ENCODE measurements at places on chromosomes 16 and 17.
A peak's percentile ranks its signal among the peaks of the same experiment; 100 is the strongest.

DNA sequence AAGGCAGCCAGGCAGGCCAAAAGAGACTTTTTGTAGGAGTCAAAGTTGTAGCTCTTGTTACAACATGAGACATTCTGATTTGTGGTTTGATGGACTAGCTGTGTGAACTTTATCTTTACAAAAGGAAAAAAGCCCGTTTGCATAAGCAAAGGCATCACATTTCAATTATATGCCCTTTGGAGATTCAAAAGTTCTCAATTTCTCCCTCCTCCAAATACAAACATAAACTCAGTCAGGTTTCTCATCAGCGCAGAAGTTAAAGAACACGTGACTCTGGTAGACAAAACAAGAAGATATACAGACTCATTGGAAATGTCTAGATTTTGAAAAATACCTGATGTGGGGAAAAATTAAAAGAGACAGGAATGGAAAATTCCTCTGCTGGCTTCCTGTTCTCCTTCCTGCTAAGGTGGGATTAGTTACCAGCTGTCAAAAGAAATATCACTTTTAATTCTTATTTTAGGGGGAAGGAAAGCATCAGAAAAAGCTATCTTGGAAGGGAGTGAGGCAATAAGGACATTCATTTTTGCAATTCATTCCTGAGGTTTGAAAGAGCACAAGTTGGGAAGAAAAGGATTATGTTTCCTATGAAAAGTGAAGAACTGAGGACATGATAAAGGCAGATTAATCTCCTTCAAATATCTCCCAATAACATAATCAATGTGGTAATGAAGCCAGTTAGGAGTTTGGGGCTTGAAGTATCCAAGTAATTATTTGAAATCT lies 4.6 kb upstream of the KCNJ16 start:
- no peak for DNase-seq

GRCh38 chr16:59013930-59014329 lies 279.8 kb upstream of the GOT2 start:
- DNase-seq = no peak

GRCh38 chr16:14522671-14523070 lies 107.4 kb downstream of the PARN start:
- no peak for DNase-seq

- DNase-seq = no peak
Observed at GRCh38 chr16:81066681-81067080, 10.4 kb downstream of the C16orf46 start.

DNA sequence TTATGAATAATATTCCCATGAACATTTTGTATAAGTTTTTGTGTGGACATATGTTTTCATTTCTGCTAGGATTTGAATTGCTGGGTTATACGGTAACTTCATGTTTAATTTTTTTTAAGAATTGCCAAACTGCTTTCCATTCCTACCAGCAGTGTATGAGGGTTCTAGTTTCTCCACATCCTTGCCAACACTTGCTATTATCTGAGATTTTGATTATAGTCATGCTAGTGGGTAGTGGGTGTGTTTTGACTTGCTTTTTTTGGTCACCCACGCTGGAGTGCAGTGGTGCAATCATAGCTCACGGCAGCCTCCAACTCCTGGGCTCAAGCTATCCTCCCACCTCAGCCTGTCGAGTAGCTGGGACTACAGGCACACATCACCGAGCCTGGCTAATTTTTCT lies 3.0 kb upstream of the EEF2K start:
- DNase-seq = no peak

GRCh38 chr17:73043686-73044581 lies 48.6 kb downstream of the SLC39A11 start:
- DNase-seq = no peak

GRCh38 chr16:67441271-67441753 lies 10.4 kb downstream of the HSD11B2 start:
- peak; percentile 38 for DNase-seq

DNA sequence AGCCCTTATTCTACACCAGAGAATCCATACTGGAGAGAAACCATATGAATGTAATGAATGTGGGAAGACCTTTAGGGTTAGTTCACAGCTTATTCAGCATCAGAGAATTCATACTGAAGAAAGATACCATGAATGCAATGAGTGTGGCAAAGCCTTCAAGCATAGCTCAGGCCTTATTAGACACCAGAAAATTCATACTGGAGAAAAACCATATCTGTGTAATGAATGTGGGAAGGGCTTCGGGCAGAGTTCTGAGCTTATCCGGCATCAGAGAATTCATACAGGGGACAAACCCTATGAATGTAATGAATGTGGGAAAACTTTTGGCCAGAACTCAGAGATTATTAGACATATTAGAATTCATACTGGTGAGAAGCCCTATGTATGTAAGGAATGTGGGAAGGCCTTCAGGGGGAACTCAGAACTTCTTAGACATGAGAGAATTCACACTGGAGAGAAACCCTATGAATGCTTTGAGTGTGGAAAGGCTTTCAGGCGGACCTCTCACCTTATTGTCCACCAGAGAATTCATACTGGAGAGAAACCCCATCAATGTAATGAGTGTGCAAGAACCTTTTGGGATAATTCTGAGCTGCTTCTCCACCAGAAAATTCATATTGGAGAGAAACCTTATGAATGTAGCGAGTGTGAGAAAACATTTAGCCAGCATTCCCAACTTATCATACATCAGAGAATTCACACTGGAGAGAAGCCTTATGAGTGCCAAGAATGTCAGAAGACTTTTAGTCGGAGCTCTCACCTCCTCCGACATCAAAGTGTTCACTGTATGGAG lies 14.1 kb downstream of the ZFP3 start:
- no peak for DNase-seq

- DNase-seq = no peak
Observed at GRCh38 chr17:61444075-61444474, 8.1 kb upstream of the TBX4 start.

DNA sequence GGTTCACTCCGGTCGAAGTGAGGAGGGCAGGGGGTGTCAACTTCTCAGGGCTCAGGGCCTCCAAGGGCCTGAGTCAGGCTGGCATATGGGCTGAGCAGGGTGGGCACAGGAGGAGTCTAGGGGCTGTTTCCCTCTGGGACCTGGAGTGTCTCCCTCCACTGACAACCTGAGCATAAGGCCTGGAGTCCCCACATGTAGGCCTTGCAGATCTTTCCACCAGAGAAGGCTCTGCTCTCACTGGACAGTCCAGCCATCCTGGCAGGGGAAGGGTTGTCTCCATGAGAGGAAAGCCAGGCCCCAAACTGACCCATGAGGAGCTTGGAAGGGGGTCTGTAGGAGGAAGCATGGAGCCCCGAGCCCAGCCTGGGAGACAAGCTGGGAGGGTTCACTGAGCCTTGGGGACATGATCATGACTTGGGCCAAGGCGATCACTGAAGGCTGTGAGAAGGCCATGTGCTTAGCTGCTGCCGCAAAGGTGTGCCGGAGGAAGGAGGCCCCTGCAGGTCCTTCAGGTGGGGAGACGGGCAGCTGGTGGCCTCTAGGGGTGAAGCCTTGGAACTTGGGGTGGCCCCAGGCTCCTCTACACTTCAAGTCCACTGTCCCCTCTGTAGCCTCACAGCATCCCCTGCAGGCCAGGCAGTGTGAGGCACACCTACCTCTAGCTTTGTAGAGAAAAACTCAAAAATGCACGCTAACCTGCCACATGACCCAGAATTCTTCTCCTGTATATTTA lies 9.9 kb downstream of the CMTM2 start:
- peak; percentile 36 for DNase-seq

- no peak for DNase-seq
Observed at GRCh38 chr16:3548445-3548844, 28.8 kb downstream of the NLRC3 start.

DNA sequence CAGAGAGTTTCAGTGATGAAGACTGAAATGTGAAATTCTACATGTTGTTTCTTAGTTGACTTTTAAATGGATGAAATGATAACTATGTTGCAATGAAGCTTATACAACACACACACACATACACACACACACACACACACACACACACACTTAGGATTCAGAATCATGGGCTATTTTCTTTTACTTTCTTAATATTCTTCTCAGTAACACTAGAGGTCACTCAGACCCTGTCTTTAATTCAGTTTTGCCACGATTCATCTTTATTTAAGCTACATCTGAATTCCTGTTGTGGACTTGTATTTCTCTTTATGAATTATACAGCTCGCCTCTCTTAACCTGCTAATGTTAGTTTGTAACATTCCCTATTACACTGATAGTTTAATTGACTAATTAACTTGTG lies 109.6 kb upstream of the GOT2 start:
- no peak for DNase-seq

- DNase-seq = no peak
Observed at GRCh38 chr17:80872501-80873306, 118.9 kb upstream of the CHMP6 start.

DNA sequence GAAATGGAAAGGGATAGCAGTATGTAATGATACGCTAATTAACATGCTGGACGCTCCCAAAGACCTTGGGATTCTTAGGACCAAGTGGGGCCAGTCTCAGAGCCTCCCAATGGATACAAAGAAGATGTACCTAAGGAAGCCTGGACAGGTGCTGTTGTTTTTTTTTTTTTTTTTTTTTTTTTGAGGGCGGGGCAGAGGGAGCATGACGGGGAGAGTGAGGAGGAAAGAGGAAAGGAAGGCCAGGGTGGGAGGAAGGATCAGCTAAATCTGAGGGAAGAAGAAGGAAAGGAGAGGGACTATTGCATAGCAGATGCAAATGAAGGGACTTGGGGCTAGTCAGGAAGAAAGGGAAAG lies 2.5 kb downstream of the VAMP2 start:
- DNase-seq = no peak

DNA sequence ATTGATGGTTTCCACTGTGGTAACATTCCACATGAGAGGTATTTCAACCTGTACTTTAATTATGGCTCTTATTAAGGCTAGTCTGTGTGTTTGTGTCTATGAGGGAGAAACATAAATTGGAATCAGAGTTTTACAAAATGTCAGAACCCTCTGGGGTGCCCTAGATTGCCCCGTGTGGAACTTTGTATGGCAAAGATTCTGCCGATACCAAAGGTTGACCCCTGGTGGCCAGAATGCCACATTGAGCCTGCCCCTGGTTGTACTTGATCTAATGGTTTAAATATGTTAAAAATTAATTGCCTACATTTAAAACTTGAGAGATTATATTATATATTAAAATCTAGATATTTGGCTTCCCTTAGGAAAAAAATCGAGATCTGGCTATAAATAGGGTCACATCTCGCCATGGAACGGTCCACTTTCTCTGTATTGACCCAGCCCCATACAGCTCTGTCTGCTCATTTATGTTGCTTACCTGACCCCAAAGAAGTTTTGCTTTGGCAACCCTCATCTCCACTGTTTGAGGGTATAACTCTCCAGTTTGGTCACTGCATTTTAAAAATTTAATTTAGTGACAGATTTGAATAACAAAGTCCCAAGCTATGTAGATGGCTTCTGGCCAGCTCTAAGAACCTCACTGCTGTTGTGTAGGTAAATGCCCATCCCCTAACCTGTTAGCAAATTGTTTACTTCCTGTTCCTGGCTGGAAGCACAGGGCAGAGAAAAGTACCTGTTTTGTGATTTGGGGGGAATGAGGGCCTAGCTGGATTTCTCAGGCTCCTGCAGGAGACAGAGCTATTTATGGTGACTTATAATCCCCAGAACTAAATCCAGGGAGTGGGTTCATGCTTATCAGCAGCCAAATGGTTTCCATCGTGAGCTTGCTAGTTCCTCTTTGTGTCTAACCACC lies 95.0 kb downstream of the PLCG2 start:
- DNase-seq = peak; percentile 41

DNA sequence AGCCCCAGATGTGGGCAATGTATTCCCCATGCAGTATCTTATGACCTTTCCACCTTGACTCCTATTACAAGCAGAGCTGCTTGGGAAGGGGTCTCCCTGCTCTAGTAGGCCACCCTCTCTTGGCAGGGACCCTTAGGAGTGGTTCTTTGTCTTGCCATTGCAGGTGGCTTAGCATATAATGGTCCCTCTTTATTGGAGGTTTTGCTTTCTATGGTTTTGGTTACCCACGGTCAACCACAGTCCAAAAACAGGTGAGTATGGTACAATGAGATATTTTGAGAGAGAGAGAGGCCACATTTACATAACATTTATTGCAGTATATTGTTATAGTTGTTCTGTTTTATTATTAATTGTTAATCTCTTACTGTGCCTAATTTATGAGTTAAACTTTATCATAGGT lies 472.8 kb upstream of the ASIC2 start:
- no peak for DNase-seq

GRCh38 chr16:53111078-53111791 lies 56.4 kb downstream of the CHD9 start:
- DNase-seq = no peak

- no peak for DNase-seq
Observed at GRCh38 chr17:30332057-30332542, 1.8 kb downstream of the TMIGD1 start.

DNA sequence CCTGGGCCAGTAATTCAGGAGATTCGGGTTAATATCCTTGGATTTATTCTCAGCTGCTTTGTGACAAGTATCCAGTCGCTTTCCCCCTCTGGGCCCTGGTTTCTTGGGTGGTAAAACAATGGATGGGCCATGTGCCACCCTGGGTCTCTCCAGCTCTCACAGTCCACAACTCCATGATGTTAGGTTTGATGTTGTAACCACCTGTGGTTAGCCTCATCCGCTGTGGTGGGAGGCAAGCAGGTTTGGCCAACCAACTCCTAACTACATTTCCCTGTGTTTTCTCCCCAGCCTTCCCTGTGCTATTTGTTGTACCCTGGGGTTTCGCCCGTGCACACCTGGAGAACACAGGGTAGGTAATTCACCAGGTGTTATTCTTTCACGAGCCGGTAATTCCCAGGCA lies 35.1 kb downstream of the GLP2R start:
- DNase-seq = no peak

DNA sequence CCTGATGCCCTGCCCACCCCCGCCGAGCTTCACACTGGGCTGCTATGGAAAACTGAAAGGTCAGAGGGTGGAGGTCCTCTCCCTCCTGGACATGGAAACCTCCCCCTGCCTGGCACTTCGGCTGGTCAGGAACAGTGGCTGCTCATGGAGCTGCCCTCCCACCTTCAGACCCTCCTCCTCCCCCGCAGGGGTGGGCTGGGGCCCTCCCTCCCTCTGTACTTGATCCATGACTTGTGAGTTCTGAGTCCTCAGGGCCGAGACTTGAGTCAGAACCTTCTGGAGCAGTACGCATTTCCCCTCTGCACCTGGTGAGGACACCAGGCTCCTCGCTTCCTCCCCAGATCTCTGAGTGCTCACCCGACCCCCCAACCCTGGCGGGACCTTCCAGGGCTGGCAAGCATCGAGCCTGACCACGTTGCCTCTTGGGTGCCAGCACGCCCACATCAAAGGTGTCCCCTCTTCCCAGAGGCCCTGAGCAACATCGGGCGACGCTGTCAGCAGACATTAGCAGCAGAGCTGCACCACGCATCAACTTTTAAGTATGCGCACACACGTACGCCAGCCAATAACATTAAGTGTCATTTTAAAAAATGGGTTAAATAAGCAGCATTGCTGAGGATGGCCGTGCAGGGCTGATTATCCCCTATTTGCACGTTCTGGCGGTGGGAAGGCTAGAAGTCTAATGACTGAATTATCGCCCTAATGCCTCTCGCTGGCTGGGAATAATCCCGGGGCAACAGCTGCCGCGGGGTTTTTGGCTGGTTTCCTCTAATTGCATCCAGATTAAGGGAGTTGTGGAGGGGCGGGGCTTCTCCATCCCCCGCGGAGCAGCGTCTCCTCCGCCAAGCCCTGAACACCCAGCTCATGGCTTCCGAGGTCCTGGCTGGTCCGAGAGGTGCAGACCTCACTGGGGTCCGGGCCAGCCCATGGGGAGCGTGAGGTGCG lies 98.0 kb downstream of the TBC1D16 start:
- peak; percentile 60 for DNase-seq

- no peak for DNase-seq
Observed at GRCh38 chr17:69223809-69224208, 4.8 kb downstream of the ABCA10 start.

GRCh38 chr17:30323895-30324319 lies 9.9 kb downstream of the TMIGD1 start:
- DNase-seq = no peak
